Activated gamma-delta T cell treated with anti-CD3 and anti-CD28 coated beads, Interleukin-2, amount 50 U/mL, for 16 hours (primary cell): ENCODE measurements at places on chromosomes 11 and 22.

GRCh38 chr22:46052331-46052771 lies 75.4 kb upstream of the WNT7B start:
- DNase-seq, result no peak

DNA sequence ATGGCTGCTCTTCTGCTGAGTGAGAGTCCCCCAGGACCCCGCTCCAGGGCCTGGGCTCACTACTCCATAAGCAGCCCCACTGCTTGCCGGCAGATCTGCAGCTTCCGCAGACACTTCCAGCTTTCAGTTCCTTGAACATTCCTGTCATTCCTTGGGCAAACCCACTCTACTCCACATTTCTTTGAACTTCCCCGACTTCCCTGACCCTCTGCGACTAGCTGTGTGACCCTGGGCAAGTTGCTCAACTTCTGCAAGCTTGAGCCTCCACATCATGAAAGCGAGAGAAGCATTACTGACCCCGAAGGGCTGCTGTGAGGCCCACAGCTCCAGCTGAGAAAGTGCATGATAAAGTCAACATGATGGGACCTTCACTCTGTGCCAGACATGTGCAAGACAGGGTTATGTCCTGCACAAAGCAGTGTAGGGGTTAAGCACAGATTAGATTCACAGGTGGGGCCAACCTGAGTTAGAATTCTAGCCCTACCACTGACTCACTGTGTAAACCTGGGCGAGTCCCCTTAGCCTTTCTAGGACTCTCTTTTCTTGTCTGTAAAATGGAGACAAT lies 51.8 kb downstream of the THAP12 start:
- DNase-seq, result no peak

- peak; percentile 28 for DNase-seq
These were observed 869 bp upstream of the EIF4ENIF1 start for GRCh38 chr22:31490496-31490925.

DNA sequence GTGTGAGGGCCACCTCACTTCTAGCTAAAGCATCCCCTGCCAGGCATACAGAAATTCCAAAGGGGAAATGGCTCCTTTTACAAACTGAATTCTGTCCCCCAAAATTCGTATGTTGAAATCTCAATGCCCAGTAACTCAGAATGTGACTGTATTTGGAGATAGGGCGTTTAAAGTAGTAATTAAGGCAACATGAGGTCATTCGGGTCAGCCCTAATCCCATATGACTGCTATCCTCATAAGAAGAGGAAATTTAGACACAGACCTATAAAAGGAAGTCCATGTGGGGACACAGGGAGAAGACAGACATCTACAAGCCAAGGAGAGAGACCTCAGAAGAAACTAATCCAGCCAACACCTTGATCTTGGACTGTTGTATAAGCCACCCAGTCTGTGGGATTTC lies 119.1 kb downstream of the CHST1 start:
- DNase-seq, result no peak

- no peak for DNase-seq
These were observed 32.0 kb downstream of the SHANK3 start for GRCh38 chr22:50704510-50705218.

GRCh38 chr22:19120829-19121630 lies 1.2 kb downstream of the DGCR2 start:
- DNase-seq, result no peak

- no peak for DNase-seq
These were observed 4.5 kb downstream of the CD81 start for GRCh38 chr11:2381494-2382128.

DNA sequence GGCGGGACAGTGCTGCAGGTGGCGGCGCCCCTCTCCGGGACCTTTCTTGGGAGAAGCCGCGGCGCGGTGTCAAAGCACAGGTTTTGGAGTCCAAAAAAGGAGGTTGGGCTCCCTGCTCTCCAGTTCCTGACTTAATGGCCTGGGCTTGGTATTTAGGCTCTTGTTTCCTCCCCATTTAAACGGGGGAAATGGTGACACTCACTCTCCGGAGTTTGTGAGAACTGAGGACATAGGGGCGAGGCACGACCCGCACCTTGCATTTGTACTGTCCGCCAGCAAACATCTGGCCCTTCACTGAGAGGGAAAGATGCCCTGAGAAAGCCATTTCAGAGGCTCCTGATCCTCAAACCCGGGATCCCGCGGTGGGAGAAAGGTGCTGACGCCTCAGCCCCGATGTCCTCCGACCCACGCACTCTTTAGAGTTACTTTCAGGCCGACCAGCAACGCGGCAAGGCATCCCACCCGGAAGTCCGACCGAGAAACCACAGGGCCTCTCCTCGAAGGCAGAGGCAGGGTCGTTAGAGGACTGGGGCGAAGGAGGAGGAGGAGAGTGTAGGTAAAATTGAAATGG lies 2.9 kb upstream of the WDR74 start:
- DNase-seq, result peak; percentile 23
